ENCODE measurements at places on chromosomes 1 and 21. TPM values are rescaled to one million over a fixed set of nuclear protein-coding genes. Genes with fewer than 3 reads are reported as not detected.

DNA sequence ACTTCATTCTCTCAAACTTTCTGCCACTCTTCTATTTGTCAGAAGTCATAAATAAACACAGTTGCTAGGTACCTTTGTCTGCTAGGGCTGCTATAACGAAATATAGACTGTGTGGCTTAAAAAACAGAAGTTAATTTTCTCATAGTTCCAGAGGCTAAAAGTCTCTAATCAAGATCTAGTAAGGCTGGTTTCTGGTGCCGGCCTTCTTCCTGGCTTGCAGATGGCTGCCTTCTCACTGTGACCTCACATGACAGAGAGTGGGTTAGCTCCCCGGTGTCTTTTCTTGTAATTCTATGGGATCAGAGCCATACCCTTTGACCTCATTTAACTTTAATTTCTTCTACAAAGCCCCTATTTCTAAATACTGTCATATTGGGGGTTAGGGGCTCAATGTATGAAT is 5.9 kb downstream of the PDC start:
- H3K4me1 ChIP-seq: no peaks in the 10 kb centered on the region
- H3K27me3 ChIP-seq: no peaks in the 10 kb centered on the region
- H3K36me3 ChIP-seq: no peaks in the 10 kb centered on the region

DNA sequence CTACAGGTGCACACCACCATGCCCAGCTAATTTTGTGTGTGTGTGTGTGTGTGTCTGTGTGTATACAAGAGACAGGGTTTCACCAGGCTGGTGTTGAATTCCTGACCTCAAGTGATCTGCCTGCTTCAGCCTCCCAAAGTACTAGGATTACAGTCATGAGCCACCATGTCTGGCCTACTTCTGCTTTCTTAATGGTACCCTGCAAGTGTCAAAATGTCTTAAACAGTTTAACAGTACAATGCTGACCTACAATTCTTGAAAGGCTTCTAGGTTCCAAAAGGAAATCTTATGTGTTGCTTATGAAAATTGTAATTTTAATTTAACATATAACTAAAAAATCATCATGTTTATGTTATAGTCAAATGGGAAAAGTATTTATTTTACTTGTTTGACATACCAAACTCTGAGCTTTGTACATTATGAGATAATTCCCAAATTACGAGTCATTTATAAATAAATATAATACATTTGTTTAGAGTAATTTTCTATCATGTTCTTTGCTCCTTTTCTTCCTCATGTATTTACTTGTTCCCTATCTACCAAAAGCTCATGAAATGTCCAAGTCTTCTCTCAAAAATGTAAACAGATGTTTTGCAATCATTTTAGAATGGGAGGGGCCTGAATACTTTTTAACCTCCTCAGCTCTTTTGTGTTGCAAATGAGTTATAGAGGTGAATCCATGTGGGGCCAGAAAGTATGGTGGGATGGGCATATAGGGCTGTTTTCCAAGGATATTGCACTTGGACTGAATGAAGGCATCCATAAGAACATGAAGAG is 8.4 kb upstream of the VCAM1 start:
- H3K27ac ChIP-seq: no peak overlapping the region
- no peak overlapping the region for H3K4me3 ChIP-seq
- DNase-seq: no peak

DNA sequence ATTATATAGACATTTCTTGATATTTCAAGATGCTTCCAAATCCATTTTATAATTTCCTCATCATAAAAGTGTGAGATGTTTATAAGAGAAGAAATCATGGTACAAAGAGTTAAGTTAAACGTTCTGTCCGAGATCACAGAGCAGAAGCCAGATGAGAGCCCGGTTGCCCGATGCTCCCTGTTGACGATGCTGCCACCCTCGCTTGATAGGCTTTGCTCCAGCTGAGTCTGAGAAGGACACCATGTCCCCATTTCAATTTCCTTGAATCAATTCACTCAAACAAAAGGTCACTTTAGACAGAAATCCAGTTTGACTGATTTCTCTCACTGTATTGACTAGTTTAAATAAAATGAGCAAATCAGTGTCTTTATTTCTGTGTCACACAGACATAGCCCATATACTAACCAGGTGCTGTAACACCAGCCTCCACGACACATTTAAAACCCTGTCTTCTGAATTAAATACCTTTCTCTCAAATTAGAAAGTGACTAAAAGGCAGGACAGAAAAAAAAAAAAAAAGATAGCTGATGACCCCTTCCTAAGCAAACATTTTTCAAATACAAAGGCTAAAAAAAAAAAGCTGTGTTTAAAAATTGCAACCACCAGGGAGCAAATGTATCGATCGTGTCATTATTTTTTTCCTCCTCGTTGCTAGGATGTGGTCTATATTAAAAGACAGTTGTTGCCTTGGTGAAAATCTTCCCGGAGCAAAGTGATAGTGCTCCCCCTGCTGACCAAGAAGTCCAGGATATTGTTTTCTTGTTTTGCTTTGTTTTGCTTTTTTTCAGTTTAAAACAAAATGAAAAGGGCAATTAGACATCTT is 35.2 kb downstream of the DNASE2B start:
- no peak overlapping the region for H3K27ac ChIP-seq
- no peaks in the 10 kb centered on the region for H3K36me3 ChIP-seq

GRCh38 chr21:31133243-31133830 is 95.1 kb upstream of the KRTAP19-8 start:
- no peaks in the 10 kb centered on the region for H3K4me1 ChIP-seq
- no peak for DNase-seq
- no peak overlapping the region for H3K27ac ChIP-seq
- no peak overlapping the region for H3K4me3 ChIP-seq
- H3K36me3 ChIP-seq: peaks cover 5% of the 10 kb centered on the region

GRCh38 chr1:57770772-57771171 is 346.9 kb upstream of the DAB1 start:
- DNase-seq: no peak
- H3K36me3 ChIP-seq: no peaks in the 10 kb centered on the region
- no peaks in the 10 kb centered on the region for H3K27me3 ChIP-seq

Gene TP73
- polyA plus RNA-seq: 0.08 TPM

Gene CADM3
- 5.9 TPM for polyA plus RNA-seq
